Amniotic stem cell (primary cell): ENCODE measurements at places on chromosomes 16 and 17.

GRCh38 chr16:72166954-72167561 lies 4.9 kb downstream of the PMFBP1 start:
- no peak for DNase-seq

GRCh38 chr17:8724451-8724850 lies 20.2 kb downstream of the CCDC42 start:
- DNase-seq, result no peak

DNA sequence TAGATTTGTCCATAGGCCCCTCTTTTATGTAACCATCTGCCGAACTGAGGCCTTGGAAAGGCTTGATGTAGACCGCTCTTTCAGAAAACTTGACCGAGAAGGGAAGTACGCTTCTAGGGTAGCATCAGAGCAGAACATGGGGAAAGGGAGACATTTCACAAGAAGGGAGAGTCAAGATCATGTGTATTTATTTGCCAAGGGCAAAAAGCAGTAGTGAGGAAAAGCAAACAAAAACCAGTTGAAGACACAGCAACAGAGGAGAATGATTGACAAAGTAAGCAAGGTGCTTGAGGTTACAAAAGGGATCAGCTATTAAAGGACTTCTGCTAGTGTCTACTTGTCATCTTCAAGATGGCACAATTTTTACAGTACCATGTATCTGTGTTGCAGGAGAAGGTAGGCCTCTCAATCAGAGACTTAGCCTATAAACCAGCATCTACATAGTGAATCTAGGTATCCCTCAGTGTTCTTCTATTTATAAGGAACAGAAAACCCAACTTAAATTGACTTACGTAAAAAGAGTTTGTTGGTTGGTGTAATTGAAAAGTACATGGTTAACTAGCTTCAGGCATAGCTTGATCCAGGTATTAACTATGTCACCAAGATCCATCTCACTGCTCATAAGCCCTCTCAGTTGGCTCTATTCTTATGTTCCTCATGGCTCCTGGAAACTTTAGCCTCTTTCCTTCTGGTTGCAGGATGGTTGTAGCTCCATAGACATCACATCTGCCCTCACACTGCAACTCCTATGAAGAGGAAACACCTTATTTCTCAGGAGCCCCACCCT lies 288.4 kb downstream of the IRX3 start:
- DNase-seq, result no peak

DNA sequence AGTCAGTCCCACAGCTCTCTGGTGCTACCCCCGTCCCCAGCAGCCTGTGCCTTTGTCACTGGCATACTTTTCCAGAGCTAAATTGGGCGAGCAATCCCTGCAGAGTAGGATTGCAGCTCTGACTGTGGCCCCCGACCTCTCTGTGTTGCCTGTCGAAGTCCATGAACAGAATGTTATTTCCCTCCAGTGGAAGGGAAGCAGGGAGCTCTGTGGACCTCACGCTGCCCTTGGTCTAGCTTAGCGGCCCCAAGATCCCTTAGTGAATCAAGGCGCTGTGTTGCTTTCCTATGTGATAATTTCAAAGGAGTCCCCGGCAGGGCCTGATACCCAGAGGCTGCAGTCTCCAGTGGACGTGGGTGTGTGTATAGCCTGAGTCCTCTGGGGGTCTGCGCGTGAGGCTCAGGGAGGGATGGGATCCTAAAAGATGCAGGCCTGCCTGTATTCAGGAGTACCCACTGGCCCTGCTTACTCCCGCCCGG lies 15.5 kb upstream of the CD300A start:
- no peak for DNase-seq

DNA sequence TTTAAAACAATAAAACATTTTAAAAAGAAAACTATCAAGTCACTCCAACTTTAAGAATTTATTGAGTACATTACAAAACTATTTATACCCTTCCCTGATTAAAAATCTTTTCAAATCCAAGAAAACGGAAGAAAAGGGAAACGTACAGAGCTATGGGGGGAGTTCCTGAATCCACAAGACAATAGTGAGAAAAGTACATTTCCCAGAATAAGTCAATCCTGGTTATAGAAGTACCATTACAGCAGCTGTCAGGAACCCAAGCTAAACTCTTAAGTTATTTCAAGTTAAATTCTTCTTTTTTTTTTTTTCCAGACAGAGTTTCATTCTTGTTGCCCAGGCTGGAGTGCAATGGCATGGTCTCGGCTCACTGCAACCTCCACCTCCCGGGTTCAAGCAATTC lies 45.7 kb downstream of the SPOP start:
- no peak for DNase-seq

- DNase-seq, result no peak
Observed at GRCh38 chr16:46918400-46918799, 34.2 kb downstream of the GPT2 start.

GRCh38 chr16:82136956-82137821 lies 32.8 kb downstream of the MPHOSPH6 start:
- no peak for DNase-seq

DNA sequence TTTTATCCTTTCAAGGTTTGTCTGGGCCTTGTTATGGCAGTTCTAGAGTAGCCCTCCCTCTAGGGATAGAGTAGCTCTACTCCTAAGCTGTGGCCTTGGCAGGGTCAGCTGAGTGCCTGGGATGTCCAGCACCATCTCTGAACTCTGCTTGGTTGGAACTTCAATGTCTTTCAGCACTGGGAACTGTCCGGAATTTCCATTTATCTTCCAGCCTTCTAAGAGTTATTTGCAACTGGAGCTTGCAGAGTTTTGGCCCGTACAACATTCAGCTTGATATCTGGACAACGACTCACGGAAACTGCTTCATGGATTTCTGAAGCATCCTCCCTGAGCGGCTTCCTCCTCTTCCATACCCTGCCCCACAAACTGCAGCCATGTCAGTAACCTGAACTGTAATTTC lies 22.9 kb downstream of the MMD start:
- no peak for DNase-seq

- no peak for DNase-seq
Observed at GRCh38 chr17:57946798-57947358, 8.3 kb downstream of the CUEDC1 start.

DNA sequence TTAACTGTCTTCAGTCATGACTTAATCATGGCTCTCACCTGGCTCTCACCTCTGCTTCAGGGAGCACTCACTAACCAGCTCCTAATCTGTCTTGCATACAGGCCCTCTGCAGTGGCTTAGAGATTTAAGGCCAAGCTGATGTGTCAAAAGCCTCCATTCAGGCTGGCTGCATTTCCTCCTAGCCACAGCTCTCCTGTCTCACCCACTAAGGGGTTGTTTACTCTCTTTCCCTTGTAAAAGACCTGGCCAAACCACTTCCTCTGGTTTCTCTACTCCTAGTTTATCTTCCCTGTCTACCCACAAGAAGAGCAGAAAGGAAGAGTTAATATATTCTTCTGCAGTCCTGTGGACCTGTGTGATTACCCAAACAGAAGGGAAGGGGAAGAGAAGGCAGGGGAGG lies 9.3 kb upstream of the ASIC2 start:
- no peak for DNase-seq

- DNase-seq, result no peak
Observed at GRCh38 chr16:84321932-84322331, 27.3 kb downstream of the WFDC1 start.

GRCh38 chr16:65441501-65441900 lies 319.6 kb upstream of the CDH11 start:
- DNase-seq, result no peak

GRCh38 chr17:44831371-44831770 lies 1.3 kb upstream of the GJC1 start:
- DNase-seq, result no peak

DNA sequence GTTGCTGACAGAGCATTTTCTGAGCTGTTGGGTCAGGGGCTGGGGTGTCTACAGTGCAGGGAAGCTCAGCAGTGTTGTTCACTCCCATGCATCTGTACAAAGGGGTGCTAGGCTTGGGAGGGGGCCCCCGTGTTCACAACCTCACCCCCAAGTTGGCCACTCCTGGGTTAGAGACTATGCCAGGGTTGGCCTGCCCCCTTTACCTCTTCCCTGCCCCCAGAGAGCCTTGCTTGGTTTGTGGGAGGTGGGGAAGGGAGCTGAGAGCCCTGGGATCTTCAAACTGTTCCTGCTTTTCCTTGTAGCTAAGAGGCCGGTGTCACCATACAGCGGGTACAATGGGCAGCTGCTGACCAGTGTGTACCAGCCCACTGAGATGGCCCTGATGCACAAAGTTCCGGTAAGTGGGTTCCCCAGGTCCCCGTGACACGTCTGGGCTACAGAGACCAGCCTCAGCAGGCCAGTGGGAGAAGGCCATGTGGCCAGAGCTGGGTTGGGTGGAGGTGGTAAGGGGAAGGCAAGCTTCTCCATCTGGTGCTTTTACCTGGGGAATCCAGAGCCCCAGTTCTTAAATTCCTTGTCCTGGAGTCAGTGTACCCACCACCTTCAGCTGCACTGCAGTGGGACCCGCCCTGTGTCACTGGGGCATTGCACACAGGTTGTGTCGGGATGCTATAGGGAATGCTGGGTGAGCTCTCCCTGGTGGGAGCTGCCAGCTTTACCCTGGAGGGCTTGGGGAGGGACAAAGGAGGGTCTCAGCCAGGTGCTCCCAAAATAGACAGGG lies 11.8 kb downstream of the GPRC5C start:
- no peak for DNase-seq

DNA sequence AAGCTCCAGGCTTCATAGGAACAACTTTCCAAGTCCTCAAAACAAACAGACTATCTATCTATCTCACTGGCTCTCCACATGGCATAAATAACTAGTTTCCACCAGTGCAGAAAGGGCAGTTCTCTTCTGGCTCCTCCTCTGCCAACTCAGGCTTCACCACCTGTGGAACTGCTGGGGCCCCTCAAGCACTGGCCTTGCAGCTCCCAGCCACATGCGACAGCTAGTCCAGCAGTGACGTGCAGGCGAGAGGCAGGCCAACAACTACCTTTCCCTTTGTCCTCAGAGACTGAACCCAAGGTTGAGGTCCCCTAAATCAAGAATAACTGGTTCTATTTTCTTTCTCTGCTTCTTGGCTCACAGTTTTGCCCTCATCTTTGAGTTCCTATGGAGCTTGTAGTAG lies 137.6 kb downstream of the AATF start:
- DNase-seq, result no peak

GRCh38 chr16:16076423-16076813 lies 127.0 kb downstream of the ABCC1 start:
- no peak for DNase-seq

DNA sequence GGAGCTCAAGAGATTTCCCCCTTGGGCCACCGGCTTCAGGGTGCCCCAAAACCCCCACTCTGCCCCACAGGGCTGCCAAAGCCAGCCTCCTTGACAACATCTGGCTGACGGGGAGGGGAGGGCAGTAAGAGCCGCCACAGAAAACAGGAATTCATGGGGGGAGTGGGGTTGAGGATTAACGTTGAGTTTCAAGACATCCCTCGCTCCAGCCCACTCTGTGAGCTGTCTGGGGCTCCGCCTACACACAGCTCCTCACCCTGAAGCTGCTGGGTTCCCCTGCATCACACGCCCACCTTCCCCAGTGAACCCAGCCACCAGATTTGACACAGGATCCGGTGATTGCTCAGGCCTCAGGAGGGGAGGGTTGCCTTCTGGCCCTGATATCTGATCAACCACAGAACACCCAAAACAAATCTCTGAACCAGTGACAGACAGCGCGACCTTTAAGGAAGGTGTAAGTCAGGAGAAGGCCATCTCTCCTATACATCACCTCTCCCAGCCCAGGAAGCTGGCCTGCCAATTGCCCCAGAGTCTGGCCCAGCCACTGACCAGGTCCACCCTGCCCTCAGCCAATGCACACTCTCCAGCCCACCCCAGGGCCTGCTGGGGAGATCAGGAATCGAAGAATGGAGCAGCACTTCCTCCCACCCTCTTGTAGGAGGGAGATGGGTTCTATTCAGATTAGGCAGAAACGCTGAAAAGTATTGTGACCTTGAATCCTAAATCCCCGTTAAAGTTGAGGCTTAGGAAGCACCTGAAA lies 132.1 kb downstream of the CLEC16A start:
- DNase-seq, result no peak

DNA sequence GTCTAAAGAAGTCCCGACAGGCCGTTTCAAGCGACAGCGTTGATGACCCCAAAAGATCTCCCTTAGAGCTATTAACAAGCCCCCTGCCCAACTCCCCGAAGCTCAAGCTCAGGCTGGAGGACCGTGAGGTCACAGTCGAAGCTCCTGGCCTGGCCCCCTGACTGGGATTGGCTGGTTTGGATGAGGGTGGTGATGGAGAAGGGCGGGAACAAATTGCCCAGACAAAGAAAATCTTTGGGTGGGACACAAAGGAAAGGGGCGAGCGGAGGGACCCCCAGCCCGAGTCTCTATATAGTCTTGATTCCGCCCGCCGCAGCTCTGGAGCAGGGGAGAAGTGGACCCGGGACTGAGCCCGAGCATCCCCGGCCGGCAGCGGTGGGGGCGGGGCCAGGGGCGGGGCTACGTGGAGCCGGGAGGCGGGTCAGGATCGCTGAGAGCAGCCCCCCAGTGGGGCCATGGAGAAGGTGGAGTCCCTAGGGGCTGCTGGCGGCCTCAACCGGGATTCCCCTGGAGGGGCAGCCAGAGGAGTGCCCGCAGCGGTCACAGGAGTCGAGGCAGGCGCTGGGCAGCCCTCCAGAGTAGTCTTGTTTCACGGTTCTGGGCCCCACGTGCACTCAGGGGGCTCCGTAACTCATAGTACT lies 982 bp upstream of the NEURL4 start:
- DNase-seq, result peak; percentile 67

GRCh38 chr16:84000989-84001642 lies 33.1 kb downstream of the NECAB2 start:
- no peak for DNase-seq

DNA sequence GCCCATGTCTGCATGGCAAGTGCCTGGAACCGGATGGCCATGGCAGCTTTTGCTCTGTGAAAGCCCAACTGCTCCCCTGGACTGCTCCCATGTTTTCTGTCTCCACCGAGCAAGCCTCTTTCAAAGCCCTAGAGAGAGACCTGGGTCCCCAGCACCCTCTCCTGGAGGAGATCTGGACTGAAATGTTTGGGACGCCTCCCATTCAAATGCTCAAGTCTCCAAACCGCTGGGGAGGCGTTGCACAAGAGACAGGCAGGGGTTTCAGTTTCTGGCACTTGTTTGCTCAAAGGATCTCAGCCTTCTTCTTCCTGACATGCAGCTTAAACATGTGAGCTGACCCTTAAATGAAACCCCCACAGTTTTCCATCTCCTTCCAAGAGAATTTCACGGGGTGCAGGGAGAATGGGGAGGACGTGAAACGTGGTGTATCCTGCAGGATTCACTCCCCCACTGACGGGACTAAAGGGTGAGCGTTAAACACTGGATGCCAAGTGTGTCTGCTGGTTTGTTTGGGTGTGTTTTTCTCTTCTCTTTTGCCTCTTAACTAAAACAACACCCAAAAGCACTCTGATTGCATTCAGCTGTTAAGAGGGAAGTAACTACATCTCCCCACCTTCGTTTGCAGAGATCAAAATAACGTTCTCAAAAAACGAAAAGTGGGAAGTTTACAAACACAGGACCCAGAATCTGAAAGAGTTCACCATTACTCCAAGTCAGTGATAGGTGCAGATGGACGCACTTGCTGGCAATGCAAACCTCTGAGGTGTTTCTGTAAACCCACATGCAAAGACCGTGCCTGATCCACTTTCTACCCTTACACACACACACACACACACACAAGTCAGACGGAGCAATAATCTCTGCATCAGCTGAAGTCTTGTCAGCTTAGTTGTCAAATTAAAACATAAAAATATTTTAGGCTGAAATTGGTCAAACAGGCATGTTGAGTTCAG lies 256.9 kb downstream of the C16orf95 start:
- DNase-seq, result no peak
